ENCODE measurements at places on chromosomes 2 and 18. TPM values are rescaled to one million over a fixed set of nuclear protein-coding genes. Genes with fewer than 3 reads are reported as not detected.
A peak's percentile ranks its signal among the peaks of the same experiment; 100 is the strongest.

DNA sequence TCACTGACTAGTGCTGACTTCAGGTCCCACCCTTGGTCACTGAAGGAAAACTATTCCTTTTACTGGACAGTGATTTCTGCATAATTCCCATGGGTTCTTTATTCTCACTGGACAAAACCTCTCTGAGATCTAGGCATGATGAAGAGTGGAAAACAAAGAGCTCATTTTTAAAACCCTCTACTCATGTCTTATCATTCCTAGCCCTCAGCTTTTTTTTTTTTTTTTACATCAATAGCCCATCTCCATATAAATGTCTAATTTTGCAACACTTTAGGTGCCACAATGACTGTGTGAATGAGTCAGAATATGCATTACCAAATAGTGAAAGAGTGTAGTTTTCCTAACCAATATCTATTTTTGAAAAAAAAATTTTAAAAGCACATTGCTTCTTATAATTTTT is 74.8 kb downstream of the TCF4 start:
- no peaks in the 10 kb centered on the region for H3K27me3 ChIP-seq
- no peak for DNase-seq
- no peak overlapping the region for H3K27ac ChIP-seq

DNA sequence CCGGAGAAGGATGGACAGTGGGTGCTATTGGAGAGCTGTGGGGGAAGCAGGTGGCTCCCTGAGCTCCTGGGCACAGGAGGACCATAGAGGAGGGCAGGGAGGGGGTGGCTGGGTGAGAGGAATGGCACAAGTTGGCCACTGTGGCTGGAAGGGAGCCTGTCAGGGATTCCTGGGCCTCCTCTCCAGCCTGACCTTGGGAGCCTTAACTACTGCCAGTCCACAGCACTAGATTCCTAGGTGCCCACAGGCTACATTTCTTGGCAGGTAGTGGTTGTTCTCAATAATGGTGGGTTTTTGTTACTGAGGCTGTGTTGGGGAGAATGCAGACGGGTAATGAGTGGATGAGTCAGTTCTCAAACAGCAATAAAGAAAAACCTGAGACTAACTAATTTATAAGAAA is 26.0 kb downstream of the EFHD1 start:
- no peaks in the 10 kb centered on the region for H3K4me1 ChIP-seq
- DNase-seq: no peak
- no peak overlapping the region for H3K27ac ChIP-seq
- H3K4me3 ChIP-seq: no peak overlapping the region

GRCh38 chr2:212195626-212196025 is 343.0 kb downstream of the ERBB4 start:
- no peaks in the 10 kb centered on the region for H3K27me3 ChIP-seq
- DNase-seq: no peak
- H3K4me3 ChIP-seq: no peak overlapping the region
- H3K27ac ChIP-seq: no peak overlapping the region
- no peaks in the 10 kb centered on the region for H3K36me3 ChIP-seq

DNA sequence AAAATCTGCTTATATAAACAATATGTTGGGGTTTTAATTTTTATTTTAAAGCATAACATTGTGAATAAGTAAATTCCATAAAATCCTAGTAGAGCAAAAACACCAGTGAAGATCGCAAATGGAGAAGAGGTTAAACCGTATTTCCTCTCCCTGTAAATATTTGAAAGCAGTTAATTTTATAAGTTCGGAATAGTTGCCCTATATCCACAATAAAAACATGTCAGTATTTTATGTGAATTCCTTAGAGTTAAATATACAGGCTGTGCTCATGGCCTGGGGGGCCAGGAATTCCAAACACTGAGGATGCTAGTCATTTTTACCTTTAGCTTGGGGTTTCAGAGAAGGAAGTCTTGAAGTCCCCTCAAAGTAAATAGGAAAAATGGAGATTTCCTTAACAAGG is 135.0 kb downstream of the FIGN start:
- H3K27ac ChIP-seq: no peak overlapping the region
- no peak overlapping the region for H3K4me3 ChIP-seq
- no peaks in the 10 kb centered on the region for H3K36me3 ChIP-seq
- H3K4me1 ChIP-seq: no peaks in the 10 kb centered on the region
- DNase-seq: no peak
- no peaks in the 10 kb centered on the region for H3K27me3 ChIP-seq

DNA sequence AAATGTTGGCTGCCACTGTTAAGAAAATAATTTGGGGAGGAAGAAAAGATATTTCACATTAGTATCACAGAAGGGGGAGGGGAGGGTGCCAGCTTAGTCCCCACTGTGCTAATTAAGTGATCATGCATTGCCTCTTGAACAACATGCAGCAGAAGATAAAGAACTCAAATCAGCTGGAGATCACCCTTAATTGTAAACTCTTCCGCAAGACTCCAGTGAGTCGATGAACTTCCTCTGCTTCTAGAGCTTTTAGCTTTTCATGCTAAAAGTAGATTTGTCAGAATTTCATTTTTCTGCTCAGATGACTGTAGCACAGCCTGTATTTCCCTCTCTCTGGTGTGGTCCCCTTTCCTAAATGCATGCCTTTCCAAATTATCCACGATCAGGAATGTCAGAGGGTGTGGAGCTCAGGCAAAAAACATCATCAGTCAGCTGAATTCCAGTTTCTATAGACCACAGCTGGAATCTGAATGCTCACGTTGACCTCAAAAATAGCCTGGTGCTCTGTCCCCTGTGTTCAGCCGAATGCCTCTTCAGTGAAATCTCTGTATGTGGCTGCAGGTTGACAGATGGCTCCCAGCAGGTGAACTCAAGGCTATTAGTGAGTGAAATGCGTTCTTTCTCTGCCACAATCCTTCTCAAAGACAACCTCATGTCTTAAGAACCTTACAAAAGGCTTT is 156.8 kb upstream of the UNC80 start:
- peaks cover 4% of the 10 kb centered on the region for H3K4me1 ChIP-seq
- no peak for DNase-seq
- H3K27me3 ChIP-seq: peaks cover 3% of the 10 kb centered on the region
- H3K4me3 ChIP-seq: no peak overlapping the region
- H3K27ac ChIP-seq: no peak overlapping the region

TPO gene
- total RNA-seq: not detected

SLC38A11 gene
- 2.6 TPM for total RNA-seq

REG1B gene
- total RNA-seq: not detected

GRCh38 chr18:33755931-33756560 is 178.0 kb downstream of the ASXL3 start:
- no peaks in the 10 kb centered on the region for H3K36me3 ChIP-seq
- H3K27ac ChIP-seq: no peak overlapping the region
- DNase-seq: no peak
- no peaks in the 10 kb centered on the region for H3K27me3 ChIP-seq

- H3K4me3 ChIP-seq: peak overlapping the region; percentile 41
- H3K27ac ChIP-seq: peak overlapping the region; percentile 37
- no peaks in the 10 kb centered on the region for H3K27me3 ChIP-seq
- peaks cover 46% of the 10 kb centered on the region for H3K4me1 ChIP-seq
- DNase-seq: no peak
- peaks cover 31% of the 10 kb centered on the region for H3K36me3 ChIP-seq
Measured at GRCh38 chr2:69804416-69804815, 25.0 kb upstream of the GMCL1 start.

GRCh38 chr2:129347486-129348217 is 631.8 kb upstream of the RAB6C start:
- no peaks in the 10 kb centered on the region for H3K27me3 ChIP-seq
- H3K36me3 ChIP-seq: no peaks in the 10 kb centered on the region
- peak overlapping the region; percentile 71 for H3K27ac ChIP-seq
- H3K4me1 ChIP-seq: peaks cover 19% of the 10 kb centered on the region
- H3K4me3 ChIP-seq: peak overlapping the region; percentile 52
- DNase-seq: no peak

Data from activated B cell treated with CpG ODN at 0.5 μM for 24 hours (primary cell).